ENCODE measurements at places on chromosomes 1 and 21.

DNA sequence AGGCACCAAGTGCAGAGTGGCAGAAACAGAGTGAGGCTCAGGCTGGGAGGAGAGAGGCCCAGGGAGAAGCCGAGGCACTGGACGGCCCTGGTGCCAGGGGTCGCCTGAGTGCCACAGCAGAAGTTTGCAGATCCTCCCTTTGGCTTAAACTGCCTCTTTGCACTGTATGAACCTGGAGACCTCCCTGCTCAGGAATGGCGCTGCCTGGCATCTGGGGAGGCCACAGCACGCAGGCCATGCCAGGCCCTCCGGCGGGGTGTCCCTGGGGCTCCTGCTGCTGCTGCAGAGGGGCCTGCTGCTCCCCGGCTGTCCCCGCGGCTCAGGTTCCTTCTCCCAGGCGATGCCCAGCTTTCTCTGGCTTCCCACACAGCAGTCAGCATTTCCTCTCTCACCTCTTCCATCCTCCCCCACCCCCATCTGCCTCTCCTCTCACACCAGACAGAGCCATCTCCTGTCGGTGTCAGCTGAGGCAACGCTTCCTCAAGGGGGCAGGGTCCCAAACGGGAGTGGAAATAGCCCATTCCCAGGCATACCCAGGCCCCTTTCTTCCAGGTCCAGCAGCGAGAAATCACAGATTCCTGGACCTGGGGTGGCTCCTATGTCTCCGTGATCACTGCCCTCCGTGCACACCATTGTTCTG is 35.2 kb downstream of the SYT6 start:
- peak; percentile 27 for DNase-seq

DNA sequence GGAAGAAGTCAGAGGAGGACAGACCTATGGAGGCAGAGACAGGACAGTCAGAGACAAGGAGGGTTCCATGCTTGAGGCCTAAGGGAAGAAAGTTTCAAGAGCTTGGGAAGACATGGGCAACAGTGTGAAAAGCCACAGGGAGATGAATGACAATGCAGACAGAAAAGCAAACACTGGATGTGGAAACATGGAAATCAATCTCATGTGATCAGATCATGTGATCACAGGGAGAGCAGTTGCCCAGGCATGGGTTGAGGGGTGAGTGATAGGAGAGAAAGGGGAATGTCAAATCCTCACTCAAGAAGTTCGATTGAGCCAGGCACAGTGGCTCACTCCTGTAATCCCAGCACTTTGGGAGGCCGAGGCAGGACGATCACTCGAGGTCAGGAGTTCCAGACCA is 17.2 kb downstream of the PTAFR start:
- DNase-seq: no peak

GRCh38 chr1:16145662-16146278 is 10.1 kb downstream of the EPHA2 start:
- DNase-seq: peak; percentile 70

DNA sequence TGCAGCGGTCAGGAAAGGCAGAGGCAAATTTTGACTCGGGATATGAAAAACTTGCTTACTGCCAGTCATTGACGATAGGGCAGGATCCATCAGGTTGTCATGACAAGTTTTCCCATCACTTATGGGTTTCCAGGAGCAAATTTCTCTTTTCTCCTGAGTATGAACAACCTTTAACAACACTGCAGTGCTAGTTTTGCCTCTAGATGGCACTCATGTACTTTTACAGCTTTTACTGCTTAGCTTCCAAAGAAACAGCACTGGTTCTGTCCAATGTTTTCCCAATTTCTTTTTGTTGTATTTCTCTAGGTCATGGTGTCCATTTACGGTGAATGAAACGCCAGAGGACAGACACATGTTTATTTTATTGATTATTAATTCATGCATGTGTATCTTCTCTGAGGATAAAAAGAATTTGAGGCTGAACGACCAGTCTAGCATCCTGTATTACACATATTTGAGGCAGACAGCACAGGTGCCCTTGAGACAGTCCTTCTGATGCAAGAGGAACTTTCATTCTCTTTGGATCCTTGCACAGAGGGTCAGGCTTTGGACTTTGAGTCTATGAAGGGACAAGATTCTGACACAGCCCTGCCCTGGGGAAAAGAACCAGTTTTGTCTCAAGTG is 112.3 kb upstream of the TRABD2B start:
- peak; percentile 75 for DNase-seq

GRCh38 chr1:79874289-79874688 is 867.8 kb upstream of the ADGRL4 start:
- DNase-seq: no peak

- no peak for DNase-seq
Measured at GRCh38 chr1:43947874-43948437, 1.2 kb downstream of the IPO13 start.

- DNase-seq: no peak
Measured at GRCh38 chr1:182823220-182823619, 15.9 kb upstream of the DHX9 start.

- DNase-seq: peak; percentile 68
Measured at GRCh38 chr1:89566761-89567174, 42.1 kb downstream of the LRRC8B start.

All from neural progenitor cell (in vitro differentiated cells).